ENCODE measurements at places on chromosomes 16 and 17.

DNA sequence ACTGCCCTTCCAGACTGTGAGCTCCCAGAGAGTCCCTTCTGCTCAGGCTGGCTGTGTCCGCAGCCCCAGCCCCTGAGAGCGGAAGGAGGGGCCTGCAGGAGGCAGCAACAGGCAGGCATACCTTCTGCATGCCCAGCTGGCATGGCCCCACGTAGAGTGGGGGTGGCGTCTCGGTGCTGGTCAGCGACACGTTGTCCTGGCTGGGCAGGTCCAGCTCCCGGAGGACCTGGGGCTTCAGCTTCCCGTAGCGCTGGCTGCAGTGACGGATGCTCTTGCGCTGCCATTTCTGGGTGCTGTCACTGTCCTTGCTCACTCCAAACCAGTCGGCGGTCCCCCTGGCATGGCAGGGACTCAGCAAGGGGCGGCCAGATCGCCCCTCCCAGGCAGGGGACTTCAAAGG, 9.0 kb downstream of the RHBDF1 start:
- no peak for DNase-seq

DNA sequence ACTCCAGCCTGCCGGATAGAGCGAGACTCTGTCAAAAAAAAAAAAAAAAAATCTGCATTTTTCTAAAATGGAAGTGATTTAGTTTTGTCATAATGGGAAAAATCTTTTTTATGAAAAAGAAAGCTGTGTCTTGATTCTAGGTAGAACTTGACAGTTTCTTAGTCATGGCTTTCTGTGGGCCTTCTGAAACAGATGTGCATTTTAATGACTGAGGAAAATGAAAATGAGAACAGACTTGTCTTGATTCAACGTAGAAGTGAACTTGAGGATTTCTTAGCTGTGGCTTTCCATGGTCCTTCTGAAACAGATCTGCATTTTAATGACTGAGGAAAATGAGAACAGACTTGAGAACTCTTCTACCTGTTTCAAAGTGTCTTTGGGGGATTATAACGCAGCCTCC, 171.7 kb downstream of the VPS53 start:
- DNase-seq, result no peak

DNA sequence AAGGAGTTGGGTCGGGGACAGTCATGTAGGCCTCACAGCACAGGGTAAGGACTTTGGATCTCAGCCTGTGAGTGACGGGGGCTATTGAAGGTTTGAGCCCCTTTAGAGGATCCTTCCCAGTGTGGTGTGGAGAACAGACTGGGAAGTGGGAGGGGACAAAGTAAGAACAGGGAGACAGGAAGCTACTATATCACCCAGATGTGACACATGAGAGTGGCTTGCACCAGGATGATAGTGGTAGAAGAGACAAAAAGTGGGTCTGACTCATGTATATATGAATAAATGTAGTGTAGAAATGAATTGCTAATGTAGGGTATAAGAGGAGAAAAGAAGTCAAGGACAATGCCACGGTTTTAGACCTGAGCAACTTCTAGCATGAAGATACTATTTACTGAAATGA, 4.5 kb downstream of the NUP93 start:
- DNase-seq, result no peak

DNA sequence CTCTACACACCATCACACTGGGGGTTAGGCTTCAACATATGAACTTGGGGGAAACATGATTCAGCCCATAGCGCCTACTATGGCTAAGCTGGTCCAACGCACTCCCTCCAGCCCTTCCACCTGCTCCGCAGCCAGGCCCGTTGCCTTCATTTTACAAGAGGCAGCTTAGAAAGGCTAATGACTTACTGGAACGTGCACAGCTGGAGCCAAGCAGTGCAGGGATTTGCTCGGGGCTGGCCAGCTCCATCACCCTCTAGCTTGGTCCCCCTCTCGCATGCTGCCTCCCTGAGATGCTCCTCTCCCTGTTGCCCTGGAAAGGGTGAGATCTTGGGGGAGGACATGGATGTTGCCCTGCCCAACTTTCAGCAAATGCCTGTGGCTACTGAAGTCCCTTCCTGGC, 2.8 kb upstream of the CACNG1 start:
- DNase-seq, result no peak

GRCh38 chr16:87826798-87827587, 42.3 kb downstream of the SLC7A5 start:
- DNase-seq, result no peak

- peak; percentile 20 for DNase-seq
Measured at GRCh38 chr17:62965174-62965685, 805 bp upstream of the TANC2 start.

DNA sequence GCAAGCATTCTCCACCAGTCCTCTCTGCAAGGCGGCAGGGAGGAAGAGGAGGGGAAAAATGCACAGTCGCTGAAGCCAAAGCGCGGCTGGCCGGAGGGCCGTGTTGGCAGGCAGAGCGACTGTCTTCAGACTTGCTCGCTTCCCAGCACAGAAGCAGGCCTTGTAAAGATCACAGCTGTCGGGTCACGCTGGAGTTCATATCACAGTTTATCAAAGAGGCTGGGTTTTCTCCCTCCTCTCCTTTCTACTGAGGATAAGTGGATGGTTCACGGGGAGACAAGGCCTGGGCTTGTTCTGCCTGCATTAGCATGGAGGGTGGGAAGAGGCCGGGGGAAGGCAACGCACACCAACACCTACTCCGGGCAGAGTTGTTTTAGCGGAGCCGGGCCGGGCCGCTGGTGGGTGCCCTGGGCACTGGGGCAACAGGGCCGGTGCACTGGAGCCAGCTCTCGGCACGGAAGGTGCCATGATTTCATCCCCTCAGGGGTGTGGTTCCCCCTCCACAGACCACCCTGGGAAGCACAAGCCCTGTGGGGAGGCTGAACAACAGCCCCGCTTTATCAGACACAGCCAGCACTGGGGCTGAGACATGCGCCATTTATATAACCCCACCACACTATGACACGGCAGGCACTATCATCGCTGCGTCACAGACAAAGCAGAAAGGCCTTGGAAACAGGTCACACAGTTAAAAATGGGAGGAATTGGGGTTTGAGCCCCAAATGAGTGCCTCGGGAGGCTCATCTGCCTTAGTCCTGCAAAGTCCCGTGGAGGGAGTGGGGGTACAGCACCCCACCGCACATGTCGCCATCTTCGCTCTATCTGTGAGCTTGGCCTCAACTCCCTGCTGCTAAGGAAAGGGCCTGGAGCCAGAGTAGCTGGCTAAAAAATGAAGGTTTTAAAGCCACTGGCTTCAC, 40.3 kb upstream of the MTSS2 start:
- DNase-seq, result no peak

- DNase-seq, result no peak
Measured at GRCh38 chr17:69390795-69391501, 23.5 kb upstream of the MAP2K6 start.

GRCh38 chr16:88482630-88483391, 29.7 kb downstream of the ZFPM1 start:
- DNase-seq, result no peak

- DNase-seq, result no peak
Measured at GRCh38 chr16:51641191-51641765, 490.2 kb upstream of the SALL1 start.

DNA sequence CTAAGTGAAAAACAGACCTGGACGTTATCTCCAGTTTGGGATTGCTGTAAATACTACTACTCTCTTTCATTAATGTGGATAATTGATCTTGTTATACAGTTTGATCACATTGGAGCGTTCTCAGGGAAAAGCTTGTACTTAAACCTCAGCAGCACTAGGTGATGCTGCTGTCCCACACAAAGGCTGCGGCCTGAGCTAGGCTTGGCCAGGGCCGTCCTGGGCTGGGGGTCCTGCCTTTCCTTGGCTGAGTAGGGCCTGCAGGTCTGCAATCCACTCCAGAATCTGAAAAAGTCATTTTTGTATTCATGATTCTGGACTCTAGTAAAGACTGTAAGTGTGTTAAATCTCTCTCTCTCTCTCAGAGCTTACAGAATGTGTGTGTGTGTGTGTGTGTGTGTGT, 23.7 kb upstream of the PMFBP1 start:
- no peak for DNase-seq

DNA sequence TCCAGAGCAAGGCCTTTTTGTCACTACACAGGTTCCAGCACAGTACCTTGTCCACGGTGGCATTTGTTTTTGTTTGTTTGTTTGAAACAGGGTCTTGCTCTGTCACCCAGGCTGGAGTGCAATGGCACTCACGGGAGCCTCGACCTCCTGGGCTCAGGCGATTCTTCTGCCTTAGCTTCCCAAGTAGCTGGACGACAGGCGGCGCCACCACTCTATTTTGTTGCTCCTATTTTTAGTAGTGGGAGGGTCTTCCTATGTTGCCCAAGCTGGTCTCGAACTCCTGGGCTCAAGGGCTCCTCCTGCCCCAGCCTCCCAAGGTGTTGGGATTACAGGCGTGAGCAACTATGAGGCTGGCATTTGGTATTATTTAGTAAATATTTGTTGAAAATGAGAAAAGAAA, 10.3 kb downstream of the MRC2 start:
- no peak for DNase-seq

- DNase-seq, result no peak
Measured at GRCh38 chr17:81401723-81402529, 6.7 kb downstream of the BAHCC1 start.

GRCh38 chr17:41067281-41067680, 1.6 kb upstream of the KRTAP2-4 start:
- DNase-seq, result no peak

DNA sequence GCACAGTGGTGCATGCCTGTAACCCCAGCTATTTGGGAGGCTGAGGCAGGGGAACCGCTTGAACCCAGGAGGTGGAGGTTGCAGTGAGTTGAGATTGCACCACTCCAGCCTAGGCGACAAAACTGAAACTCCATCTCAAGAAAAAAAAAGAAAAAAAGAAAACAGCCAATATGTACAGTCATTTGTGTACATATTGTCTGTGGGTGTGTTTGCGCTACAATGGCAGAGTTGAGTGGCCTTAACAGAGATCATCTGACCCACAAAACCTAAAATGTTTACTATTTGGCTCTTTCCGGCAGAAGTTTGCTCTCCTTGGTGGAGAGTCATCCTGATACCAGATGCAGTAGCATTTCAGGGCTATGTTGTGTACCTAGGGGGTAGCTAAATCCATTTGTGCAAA, 57.9 kb downstream of the ARSG start:
- DNase-seq, result no peak

GRCh38 chr16:52643006-52643405, 96.1 kb upstream of the TOX3 start:
- DNase-seq, result no peak

DNA sequence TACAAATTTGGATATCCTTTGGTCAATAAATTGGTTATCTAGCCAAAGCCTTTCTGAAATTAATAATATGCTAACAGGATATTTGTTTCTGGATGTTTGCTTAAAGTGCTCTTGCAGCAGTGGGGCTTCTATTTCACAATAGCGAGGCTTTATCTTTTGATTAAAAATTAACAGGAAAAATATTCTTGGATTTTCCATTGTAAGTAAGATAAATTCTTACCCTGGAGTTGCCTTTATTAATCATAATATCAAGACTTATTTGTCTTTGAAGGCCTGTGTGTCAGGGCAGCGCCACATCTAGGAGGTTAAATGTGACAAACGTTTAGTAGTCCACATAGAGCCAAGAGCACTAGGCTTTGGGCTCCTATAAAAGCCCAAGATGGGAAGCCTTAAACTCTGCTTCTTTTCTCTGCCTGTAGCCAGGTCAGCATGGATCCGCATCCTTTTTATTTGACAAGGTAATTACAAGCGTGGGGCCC, 5.3 kb downstream of the TMEM97 start:
- DNase-seq, result no peak

DNA sequence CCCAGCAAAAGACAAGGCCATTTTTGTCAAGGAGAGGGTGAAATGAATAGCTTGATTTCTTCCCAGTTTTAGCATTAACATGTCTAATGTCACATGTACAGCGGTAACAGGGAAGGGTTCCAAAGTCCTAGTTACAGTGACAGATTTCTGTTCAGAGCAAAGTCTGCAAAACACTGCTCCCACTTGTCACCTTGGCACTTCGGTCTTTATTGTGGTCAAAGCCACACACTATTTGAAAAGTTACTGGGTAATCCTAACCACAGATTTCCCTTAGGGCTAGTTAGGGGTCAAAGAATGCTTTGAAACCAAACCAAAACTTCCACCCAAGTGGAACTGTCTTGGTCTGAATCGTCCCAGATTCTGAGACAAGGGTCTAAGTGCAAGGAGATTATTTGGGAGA, 455.6 kb downstream of the HS3ST3B1 start:
- no peak for DNase-seq

GRCh38 chr17:41787021-41787418, 509 bp upstream of the JUP start:
- DNase-seq, result no peak

DNA sequence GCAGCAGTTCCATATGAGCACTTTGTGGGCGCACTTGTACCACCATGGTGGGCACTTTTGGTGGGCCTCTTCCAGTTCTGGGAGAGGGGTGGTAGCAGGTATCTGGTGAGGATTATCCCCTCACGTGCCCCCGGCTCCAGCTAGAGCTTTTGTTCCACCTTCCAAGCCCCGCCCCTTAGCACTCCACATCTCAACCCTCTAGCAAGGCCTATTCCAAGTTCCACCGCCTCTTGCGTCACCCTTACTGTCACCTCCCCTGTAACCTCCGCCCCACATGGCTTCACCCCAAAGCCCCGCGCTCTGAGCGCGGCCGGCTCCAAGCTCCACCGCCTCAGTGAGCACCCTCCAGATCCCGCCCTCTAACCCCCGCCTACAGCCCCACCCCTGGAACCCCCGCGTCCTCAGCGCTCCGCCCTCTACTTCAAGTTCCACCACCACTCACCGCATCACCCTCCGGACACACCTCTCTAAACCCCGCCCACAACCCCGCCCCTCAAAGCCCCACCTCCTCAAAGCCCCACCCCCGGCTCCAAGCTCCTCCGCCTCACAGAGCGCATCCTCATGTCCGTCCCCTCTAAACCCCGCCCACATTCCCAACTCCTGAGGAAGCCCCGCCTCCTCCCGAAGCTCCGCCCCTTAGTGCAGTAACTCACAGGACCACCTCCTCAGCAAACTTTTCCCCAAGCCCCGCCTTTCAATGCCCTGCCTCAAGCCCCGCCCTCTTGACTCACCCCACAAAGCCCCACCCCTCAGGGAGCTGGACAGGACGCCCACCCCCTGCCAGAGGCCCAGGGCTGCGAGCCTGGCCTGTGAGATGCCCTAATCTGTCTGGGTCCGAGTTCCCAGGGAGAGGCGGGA, 11.1 kb downstream of the SCN4A start:
- peak; percentile 24 for DNase-seq

GRCh38 chr17:15957608-15958307, 12.8 kb downstream of the ADORA2B start:
- no peak for DNase-seq

DNA sequence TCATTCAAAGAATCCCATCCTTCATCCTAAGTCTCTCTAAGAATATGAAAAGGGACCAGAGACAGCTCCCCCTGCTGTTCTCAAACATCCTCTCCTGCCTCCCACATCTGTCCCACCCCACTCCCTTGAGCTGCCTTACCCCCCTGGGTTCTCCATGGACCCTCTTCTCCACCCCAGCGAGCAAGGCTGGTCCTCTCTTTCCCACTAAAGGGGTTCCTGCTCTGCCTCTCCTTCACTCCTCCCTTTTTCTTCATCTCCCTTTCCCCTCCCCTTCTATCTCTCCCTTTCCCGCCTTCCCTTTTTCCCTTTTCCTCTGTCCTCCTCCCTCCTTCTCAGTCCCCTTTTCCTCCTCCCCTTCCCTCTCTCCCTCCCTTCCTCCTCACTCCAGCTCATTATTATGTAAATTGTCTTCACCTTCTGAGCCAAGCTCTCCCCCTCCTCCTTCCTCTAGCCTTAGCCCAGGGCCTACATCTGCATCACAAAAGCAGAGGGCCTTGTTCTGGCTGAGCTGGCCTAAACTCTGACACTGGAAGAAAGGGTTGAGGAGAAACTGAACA, 90.0 kb downstream of the GNAO1 start:
- no peak for DNase-seq

- no peak for DNase-seq
Measured at GRCh38 chr16:53433509-53433908, 762 bp upstream of the RBL2 start.

- no peak for DNase-seq
Measured at GRCh38 chr17:28033972-28034714, 8.3 kb upstream of the NLK start.
